ENCODE measurements at places on chromosomes 5 and 9.

DNA sequence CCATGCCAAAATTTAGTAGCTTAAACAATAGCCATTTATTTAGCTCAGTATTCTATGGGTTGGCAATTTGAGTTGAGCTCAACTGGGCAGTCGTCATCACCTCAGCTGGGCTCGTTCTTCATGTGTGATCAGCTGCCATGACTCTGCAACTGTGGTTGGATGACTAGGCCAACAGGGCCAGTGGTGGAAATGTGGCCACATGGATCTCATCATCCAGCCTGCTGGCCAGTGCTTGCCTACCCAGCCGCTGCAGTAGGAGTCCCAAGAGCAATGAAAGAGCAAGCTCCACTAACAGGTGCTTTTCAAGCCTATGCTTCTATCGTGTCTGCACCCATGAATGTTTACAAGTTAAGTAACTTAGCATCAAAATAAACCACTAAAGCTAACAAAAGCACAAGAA, 158.0 kb downstream of the ATPSCKMT start:
- DNase-seq, result no peak

DNA sequence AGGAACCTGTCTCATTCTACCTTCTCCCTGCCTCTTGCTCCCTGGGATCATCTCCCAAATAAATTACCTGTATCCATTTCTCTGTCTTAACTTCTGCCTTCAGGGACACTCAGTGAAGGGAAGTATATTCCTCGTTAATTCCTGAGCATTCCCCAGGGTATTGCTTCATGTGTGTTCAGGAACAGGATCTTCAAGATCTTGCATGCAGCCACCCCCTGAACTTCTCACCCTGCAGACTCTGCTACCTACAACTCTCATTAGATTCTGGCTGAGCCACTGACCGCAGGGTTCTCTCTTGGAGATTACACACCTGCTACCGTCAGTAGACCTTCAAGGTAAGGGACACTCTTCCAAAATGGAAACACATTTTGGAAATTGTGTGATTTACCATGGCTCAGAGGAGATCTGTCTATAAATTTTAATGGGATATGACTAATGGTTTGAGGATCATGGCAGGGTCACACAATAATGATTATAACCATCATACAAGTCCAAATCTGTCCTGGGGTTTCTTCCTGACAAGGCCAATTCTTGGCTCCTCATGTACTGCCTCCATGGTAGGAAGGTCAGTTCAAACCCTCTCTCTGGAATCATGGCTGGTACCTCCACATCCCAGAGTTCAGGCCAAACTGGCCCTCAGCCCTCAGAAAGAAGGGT, 38.9 kb upstream of the UGCG start:
- no peak for DNase-seq

GRCh38 chr5:72604111-72604797, 97.0 kb upstream of the ZNF366 start:
- DNase-seq, result no peak

DNA sequence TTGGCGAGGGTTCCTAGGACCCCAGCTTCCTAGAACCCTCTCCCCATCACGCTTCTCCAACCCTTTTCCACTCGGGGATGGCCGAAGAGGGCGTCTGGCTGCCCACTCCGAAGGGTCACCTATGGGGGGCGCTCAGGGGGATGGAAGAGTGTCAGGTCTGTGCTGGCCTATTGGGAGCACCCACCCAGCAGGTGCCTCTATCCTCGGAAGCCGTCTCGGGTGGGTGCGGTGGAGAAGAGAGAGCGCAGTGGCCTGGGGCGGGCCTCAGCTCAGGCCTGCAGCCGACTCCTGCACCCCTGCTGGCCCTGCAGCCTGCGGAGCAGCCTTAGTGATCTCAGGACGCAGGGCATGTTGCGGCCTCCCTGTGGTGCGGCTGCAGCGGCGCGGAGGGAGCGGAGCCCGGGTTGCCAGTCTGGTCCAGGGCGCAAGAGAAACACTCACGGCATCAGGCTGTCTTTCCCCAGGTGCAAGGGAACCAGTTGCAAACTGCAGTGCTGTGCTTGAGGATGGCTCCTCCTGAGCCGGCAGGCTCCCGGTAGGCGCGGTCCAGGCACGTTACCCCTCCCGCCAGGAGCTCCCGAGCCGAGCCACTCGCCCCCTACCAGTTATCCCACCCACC, 1.5 kb upstream of the IRX2 start:
- no peak for DNase-seq

DNA sequence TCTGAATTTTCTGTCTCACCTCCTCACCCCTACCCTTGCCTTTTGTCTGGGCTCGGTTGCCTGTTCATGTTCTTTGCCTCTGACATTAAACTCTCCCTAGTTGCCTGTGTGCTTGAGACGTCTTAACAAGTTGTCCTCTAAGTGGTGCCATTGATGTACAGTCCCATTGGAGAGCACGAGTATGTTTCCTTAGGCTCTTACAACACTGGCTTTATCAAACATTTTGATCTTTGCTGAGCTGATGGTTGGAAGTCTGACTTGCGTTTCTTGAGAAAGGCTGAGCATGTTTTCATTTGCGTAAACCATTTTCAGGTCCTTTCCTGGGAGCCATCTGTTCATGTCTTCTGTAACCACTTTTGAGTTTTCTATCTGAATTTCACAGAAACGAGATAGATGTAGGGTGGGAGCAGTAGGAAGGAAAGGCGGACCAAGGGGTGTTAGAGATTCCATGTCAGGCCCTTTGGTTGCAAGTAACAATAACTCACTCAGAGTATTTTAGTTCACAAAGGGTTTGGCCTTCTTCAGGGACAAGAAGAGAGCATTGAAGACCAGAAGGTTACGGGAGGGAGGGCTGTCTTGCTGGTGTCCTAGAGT, 35.4 kb downstream of the OTULIN start:
- DNase-seq, result no peak

GRCh38 chr5:160991205-160991604, 139.2 kb upstream of the ATP10B start:
- DNase-seq, result no peak

DNA sequence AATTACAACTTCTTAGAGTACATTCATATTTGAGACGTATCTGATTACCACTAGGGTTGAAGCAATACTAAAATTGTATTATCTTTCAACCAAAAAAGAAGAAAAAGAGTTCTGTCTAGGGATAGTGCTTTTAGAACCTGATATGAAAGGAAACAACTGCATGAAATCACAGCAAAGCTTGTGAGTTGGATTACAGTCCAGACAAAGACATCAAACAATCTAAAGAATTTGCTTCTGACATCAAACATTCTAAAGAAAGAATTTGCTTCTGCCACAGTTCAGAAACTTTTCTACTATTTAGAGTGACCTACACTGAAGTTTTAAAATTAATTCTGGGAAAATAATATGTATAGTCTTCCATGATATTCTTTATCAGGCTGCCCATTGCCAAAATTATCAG, 1141.1 kb upstream of the ACO1 start:
- no peak for DNase-seq

GRCh38 chr9:95584176-95584575, 67.4 kb upstream of the PTCH1 start:
- DNase-seq, result no peak

DNA sequence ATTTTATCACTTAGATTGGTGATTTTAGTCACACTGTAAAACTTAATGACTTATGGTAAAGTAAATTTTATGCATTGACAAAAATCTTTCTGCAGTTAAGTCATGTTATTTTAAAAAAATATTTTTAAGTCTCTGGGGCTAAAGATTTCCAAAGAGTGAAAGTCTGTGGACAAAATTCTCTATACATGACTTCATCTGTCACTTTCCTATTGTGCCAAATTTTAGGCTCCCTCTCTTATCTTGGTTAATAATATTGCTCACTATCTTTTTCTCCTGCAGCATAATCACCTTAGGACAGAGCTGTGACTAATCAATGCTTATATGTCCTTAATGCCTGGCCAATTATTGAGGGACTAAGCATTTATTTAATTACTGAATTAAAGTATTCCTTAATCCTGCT, 15.2 kb downstream of the LURAP1L start:
- no peak for DNase-seq

GRCh38 chr9:124366476-124367220, 48.6 kb downstream of the PSMB7 start:
- no peak for DNase-seq

GRCh38 chr9:73528926-73529325, 377.3 kb downstream of the ANXA1 start:
- DNase-seq, result no peak

DNA sequence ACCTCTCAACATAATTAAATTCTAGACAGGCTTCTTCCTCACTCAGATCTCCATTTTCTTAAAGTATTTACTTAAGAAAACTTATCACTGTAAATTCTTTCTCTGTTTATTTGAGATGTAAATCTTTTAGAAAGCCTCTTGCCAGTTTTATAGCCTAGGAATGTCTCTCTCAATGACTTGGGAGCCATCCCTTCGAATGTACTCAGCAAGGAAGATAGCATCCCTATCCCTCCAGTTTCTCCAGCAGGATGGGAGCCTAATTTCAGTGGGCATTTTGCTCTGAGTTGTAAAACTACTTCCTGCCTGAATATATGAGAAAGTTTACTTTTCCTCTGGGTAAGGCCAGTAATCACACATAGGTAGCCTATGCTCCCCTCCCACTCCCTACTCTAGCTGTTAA, 558.5 kb upstream of the ARRDC3 start:
- DNase-seq, result no peak

DNA sequence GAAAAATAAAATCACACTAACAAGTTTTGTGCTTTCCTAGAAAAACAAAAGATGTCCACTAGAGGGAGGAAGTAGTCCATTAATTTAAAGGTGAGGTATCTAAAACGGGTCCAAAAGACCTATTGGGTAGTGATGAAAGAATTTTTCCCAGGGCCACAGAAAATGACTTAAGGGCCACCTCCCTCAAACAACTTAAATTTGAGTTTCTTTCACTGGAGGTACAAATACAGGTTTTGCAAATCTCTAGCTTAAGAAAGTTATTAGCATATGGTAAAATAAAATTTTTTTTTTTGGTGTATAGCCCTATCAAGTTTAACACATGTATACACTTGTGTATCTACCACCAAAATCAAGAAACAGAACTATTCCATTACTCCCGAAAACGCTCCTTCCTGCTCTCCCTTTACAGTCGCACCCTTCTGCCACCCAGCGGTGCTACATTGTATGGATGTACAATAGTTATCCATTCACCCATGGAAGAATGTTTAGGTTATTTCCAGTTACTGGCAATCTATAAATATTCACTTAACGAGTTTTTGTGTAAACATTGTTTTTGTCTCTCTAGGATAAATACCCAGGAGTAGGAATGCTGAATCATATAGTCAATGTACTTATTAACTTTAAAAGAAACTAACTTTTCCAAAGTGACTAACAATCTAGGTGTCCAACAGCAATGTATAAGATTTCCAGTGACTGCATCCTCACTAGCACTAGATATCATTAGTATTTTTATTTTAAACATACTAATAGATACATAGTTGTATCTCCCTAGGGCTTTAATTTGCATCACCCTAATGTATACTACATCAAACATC, 21.9 kb downstream of the DEPDC1B start:
- DNase-seq, result no peak

GRCh38 chr9:15724016-15724415, 171.2 kb downstream of the CCDC171 start:
- DNase-seq, result no peak

DNA sequence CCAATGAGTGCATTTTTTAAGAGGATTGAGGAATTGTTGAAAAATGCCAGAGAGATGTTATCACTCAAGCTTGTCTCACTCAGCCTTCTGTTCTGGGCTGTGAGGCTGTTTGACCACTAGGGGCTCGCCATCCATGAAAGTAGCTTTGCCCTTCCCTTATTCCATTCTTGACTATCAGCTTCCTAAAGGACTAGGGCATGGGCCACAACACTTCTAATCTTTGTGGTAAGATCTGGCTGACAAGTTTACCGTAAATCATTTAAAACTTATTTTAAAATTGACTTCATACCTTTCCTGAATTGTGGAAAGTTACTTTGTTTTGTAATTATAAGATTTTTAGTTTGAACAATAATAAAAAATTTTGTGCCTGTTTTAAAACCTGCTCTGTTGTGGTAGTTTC, 49.5 kb downstream of the TJP2 start:
- peak; percentile 4 for DNase-seq

DNA sequence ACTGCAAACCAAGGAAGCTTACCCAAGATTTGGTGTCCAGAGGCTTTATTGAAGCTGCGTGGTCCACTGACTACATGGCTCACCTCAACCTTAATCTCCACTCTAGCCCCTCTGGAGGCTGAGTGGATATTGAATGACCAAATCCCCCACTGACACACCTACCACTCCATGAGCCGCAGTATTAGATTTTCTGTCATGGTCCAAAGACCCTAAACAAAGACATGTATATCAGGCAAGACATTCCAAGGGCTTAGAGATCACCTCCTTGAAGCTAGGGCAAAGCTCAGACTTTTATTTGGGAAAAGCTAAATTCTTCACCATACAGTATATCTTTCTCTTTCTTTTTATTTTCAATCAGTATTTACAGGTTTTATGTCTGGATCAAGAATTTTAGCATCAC, 346.2 kb upstream of the CTNND2 start:
- DNase-seq, result no peak

DNA sequence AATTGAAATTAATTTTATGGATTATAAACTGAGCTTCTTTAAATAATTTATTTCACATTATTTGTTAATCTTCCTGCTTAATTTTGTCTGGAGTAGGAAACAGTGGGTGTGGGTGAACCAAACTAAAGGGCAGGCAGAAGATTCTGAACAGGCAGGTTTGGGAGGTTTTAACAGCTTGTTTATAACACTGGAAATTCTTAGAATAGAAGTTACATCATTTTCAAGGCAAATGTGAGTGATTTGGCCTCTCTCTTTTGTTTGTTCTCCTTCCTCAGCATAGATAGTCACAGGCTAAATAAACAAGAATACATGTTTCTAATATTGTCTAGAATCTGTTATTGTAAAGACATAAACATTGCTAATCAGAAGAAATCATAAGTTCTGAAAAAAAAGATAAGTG, 970.9 kb upstream of the NUDT12 start:
- no peak for DNase-seq

DNA sequence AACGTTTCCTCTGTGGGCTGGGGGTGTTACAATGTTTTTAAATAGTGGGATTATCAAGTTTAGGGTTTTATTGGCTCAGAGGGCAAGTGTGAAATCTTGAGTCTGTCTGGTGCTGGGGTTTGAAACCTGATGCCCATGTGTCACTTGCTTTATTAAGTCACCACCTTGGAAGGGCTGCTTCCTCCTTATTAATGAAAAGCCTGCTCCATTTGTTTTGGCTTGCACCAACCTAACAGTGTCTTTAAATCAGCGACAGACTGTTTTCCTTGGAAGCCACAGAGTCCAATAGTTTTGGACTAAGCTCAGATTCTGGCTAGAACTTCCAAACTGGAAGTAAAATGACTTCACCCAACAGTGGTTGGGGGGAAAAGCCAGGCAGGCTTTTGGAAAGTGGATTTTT, 10.7 kb upstream of the PALM2AKAP2 start:
- no peak for DNase-seq

GRCh38 chr9:22103685-22104575, 94.8 kb upstream of the CDKN2B start:
- DNase-seq, result no peak

GRCh38 chr5:150627731-150628545, 12.5 kb upstream of the SYNPO start:
- DNase-seq, result no peak

GRCh38 chr5:17196697-17197096, 20.7 kb upstream of the BASP1 start:
- no peak for DNase-seq

GRCh38 chr5:33696411-33696810, 195.4 kb downstream of the ADAMTS12 start:
- DNase-seq, result no peak
